ENCODE measurements at places on chromosomes 5 and 9.

DNA sequence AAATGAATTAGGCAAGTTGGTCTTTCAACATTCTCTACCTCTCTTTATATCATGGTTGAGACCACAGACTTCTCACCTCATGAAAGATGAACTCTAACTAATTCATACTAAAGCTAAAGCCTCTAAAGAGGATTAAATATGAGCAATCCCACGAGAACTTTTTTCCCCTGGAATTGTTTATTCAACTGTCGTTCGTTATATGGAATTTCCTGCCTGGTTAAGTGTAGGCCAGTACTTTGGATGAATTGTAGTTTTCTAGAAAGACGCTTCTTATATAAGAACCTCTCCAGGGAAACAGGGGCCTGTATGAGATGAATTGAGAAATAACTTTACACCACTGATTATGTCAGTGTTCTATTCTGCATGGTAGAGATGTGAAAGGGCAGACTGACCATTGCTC lies 42.9 kb downstream of the PDCD1LG2 start:
- no peak for DNase-seq

- DNase-seq = no peak
These were observed 98.3 kb downstream of the PPARGC1B start for GRCh38 chr5:149828161-149829011.

DNA sequence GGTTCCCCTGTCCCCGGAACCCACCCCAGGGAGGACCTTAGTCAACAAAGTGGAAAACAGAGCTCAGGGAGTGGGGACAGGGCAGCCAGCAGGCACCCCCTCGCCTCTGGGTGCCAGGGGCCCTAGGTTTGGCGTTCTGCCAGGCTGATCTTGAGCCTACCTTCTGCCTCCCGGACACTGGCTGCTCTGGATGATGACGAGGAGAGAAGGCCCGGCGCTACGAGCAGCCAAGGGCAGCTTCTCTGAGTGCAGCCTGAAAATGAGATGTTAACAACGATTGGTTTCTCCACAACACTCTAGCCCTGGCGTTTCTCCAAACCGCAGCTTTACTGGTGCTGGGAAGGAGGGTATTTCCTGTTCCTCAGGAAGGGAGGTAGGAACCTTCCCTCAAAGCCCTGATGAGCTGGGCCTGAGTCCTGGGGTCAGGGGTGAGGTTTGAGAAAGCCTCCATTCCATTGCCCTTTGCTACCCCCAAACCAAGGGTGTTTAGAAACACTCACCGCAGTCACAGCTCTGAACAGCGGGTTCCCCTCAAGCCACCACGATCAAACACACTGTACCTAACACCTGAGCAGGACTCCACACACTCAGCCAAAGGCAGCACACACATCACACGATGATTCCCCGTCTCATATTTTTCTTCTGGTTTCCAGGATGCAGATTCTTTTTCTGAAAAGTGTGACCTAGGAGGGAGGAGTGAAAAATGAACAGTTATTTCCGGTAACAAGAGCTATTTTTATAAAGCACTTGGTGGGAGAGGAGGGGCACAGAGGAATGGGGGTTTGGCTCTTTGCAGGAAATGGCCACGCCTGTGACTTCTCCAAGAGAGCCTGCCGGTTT lies at the start of gene STING1:
STING1 (minus strand) TSS at position 709 of the 840 bp plus-strand sequence. CDS start 1,054 bp downstream, outside the sequence.
- DNase-seq = no peak

DNA sequence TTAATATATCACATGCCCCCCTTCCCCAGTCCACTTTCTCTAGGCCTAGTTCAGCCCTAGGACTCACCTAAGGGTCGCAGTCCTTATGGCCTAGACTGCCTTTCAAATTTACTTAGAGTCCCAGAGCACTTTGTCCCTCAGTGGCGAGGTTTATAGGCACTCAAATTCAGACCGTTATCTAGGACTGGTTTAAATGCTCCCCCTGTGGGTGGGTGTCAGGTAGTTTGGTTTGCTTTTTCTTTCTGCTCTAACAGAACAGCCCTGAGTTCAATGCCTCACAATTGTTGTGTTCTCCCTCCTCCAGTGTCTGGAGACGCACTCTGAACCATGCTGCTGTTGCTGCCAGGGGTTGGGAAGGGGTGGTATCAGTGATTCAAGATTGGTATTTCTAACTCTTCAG lies 317.1 kb downstream of the MAT2B start:
- DNase-seq = no peak

DNA sequence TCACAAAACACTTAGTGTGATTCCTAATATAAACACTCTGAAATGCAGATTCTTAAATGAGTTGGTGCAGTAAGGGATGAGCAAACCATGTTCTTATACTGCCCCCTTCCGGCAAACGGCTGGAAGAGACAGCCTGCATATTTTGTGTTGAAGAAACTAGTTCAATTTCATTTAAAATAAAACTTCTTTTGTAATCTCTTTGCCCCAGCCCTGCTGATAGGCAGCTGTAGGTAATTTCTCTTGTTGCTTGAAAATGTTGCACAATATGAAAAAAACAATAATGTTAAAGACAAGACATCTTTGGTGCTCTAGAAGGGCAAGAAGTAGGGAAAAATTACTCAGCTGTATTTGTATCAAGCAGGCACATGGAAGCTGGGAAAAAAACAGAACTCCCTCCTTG lies 89.7 kb upstream of the CCNG1 start:
- DNase-seq = no peak

- no peak for DNase-seq
These were observed 252.3 kb downstream of the IZUMO3 start for GRCh38 chr9:24293386-24293785.

GRCh38 chr5:138925090-138925635 lies 50.0 kb upstream of the LRRTM2 start:
- no peak for DNase-seq

- no peak for DNase-seq
These were observed 93.0 kb downstream of the YTHDC2 start for GRCh38 chr5:113606298-113607134.

GRCh38 chr5:39299962-39300361 lies 64.3 kb downstream of the C9 start:
- DNase-seq = no peak
